ENCODE measurements at places on chromosomes 12 and 14.

DNA sequence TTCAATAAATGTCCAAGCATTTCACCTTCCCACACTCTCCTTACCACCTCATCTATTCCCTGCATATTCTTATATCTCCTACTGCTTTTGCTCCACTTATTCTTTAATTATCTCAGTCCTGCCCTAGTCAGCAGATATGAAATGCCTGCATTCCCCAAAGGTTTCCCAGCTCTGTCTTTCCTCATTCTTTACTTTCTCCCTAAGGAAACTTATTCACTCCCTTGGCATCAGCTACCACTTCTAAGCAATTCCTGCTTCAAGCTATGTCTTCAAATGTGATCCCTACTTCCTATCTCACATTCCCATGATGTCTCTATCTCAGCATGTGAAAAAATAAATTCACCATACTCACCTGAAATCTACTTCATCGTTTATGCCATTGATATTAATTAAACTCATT lies 111.8 kb downstream of the CAPZA3 start:
- DNase-seq: no peak

DNA sequence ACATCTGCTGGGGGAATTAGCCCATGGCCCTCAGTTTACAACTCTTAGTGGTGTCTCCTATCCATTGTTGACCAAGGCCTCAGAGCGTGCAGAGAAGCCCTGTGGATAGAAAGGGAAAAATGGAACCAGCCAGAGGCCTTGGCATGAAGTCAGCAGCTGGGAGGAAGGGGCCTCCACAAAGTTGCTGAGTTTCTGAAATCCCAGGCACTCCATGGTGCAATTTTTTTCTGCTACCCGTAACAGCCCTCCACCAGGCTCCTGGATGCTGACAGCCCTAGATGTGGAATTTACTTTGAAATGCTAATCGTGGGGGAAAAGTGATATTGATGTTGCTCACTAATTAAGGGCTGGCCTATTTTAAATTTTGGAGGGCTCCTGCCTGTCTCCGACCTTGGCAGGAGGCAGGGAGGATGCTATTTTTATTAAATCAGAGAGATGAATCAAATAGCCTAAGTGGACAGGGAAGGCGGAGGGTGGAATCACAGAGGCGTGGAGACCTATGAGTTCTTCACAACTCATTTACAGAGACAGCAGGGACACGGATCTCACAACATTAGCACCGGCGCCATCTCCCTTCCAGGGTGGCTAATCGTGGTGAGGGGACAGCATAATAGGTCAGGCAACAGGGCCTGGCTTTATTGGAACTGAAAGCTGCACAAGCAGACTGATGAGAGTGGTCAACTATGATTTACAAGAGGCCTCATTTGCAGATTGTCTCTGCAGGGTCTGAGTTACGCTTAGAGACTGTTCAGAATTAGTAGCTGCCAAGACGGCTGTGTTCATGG lies 99.8 kb upstream of the WSCD2 start:
- DNase-seq: no peak

DNA sequence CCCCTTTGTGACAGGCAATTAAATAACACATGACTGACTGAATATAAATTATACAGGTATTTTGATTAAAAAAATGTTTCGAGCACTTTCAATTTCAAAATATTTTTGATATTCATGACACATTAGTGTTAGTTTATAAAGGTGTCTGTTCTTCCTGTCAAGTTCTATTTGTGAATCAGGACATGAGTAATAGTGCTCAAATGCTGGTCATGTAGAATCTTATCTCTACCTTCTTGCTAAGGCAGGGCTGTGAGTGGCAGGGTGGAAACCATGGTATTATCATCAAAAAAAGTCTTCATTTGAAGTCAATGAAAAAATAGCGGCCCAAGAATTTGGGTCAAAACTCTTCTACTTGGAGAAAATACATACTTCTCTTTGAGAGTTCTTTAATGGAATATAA lies 250.2 kb downstream of the DACT1 start:
- DNase-seq: no peak

DNA sequence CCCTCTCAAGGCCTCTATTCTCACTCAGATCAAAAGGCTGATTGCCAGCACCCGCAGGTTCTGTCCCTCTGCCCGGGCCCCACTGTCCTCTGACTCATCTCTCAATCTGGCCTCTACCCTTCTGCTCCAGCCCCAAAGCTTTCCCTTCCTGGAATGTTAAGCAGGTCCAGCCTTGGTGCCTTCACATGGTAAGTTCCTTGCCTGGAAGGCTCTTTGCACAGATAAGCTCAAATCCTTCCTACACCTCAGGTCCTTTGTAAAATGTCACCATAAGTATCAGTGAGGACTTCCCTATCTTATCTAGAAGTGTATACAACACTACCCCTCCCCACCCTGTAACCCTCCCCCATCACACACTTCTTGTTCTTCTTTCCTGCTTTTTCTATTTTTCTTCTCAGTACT lies 22.2 kb downstream of the LPCAT3 start:
- DNase-seq: no peak

DNA sequence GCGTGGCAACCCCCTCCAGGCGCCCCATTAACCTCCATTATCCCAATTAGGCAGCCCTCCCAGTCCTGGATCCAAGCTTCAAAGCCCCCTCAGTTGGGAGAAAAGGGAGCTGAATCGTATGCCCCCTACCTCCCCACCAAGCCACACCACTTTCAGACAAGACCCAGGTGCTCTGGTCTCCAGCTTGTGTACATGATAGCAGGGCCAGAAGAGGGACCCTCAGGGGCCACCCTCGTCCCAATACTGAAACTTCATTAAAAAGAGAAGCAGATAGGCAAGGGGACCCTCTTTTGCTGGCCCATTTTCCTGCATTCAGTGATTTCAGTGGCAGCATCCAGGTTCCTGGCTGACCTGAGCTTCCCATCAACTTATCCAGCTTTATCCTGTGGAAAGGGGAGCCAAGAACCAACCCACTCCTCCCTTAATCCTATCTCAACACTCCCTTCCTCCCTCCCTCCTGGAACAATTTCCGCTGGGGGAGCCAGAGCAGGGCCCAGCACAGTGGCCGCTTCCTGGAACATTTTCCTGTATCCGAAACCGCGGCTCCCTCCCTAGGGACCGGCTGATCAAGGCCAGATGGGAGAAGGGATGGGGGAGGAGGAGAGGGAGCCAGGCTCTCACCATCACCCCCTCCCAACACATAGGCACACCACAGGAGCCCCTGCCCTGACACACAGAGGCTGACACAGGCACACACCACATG lies 9.5 kb upstream of the SP7 start:
- no peak for DNase-seq

Data from T-cell (primary cell).